ENCODE measurements at places on chromosomes 11 and 22. TPM values are rescaled to one million over a fixed set of nuclear protein-coding genes. Genes with fewer than 3 reads are reported as not detected.

GRCh38 chr11:120337355-120338106 is 1.3 kb downstream of the ARHGEF12 start:
- peak; percentile 53 for DNase-seq

GRCh38 chr11:111765984-111766833 is at the start of gene PPP2R1B:
Gene PPP2R1B, minus strand, starts transcription at chr11:111766389. Its CDS starts 28 bp downstream, at chr11:111766361.
- peak; percentile 74 for DNase-seq

GRCh38 chr22:40401981-40402406 is 31.6 kb downstream of the SGSM3 start:
- DNase-seq = no peak

- peak; percentile 69 for DNase-seq
Measured at GRCh38 chr11:45097721-45098493, 48.5 kb upstream of the PRDM11 start.

DNA sequence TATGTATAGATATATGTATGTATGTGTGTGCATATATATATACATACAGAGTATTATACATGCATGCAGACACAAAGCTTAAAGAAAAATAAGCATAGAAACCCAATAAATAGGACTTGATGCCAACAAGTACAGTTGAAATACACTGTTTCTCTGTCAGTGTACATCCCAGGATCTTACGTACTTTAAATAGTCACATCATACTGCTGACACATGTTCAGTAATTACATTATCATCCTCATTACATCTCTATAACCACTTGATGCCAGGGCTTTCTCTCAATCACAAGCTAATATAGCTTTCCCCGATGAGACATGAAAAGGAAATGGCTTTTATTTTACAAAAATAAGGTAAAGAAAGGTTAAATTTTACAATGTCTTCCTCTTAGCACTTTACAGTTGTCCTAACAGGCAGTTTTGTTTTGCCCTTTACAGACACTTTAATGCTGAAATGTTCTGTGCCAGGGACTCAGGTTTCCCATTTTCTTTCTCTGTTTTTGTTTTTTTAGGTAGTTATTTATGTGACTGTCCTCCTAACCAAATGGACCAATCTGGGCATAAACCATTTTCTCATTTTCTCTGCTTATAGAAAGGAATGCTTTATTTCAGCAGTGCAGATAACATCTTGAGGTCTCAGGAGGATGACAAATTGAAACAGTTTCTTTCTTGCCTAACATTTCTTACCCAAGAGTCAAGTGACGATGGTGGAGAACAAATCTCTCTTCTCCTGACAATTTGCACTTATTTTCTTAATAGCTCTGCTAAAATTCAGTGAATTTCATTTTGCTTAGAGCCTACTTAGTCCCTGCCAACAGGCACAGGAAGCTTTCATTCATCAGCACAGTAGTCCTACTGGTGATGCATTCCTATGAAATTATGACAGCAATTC is 350.2 kb downstream of the TTC28 start:
- DNase-seq = peak; percentile 17

GRCh38 chr11:116875194-116875593 is 37.8 kb upstream of the APOA1 start:
- DNase-seq = no peak

DNA sequence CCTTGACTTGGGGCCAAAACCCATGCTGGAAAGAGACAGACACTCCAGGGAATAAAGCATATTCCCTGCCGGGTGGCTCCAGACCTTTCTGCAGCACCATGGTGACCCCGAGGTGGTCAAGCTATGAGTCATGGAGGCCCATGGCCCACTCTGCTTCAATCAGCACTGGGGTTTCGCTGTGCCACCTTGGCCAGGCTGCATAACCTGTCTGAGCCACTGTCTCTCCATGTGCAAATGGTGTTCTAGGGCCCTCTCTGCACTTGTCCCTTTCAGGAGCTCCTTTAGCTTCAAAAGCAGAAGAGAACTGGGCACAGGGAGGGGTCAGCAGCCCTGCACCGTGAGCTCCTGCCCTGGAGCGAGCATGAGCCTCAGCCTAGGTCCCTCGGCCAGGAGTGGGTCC is 410.1 kb downstream of the SHANK2 start:
- DNase-seq = no peak

- no peak for DNase-seq
Measured at GRCh38 chr11:40170078-40170477, 1289.4 kb downstream of the LRRC4C start.

DNA sequence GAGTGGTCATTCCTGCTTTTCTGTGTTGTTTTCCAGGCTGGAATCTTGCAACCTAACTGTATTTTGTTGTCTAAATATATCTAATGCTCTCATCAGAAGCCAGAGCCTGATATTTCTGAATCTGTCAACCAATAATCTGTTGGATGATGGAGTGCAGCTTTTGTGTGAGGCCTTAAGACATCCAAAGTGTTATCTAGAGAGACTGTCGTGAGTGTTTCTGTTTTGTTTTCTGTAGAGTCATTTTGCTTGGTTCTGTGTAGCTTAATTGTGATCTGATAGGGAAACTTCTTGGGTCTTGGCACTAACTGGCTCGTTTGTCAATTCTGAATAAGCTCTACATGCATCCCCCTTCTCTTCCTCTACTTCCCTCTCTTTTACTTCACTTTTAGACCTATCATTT is 31.2 kb upstream of the RBMXL2 start:
- no peak for DNase-seq

DNA sequence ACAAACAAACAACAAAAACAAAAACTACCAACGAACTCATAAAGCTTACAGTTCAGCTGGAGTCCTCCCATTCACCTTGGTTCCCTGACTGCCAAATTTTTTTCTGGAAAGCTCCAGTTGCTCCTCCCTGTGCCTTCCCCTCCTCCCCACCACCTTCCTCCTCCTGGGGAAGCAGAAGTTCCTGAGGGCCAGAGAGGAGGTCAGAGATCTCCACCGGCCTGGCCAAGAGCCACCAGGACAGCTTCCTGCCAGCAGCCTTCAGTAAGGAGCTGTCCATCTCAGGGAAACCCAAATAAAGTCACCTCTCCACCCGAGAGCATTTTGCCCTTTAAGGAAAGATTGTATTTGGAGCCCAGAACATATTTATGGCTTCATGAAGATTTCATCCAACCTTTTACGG is 20.0 kb downstream of the APLNR start:
- DNase-seq = peak; percentile 65

GRCh38 chr11:108142304-108142703 is 20.9 kb downstream of the ACAT1 start:
- DNase-seq = no peak

DNA sequence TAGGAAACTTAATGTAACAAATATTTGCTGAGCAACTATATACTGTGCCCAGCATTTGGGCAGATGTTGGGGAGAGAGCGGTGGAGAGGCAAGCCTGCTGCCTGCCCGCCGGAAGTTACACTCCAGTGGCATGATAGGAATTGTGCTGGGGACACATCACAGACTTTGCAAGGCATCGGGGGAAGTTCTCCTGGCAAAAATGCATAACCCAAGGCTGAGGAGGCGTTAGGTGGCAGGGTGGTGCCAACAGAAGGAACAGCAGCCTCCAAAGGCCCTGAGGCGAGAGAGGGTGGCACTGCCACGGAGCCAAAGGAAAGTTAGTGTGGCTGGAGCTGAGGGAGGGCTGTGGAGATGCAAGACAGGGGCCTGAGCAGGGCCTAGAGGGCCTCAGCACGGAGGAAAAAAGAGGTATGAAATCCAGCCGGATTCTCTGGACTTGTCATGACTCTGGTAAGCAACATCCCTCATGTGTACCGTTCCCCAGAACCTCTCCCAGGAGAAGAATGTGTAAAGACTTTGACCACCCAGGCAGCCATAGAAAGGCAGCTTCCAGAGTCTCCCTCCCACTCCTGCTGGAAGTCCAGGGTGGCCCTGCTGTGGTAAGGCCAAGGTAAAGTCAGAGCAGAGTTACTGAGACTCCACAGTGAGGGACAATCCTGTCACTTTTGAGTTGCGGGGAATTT is 76.1 kb upstream of the RAB1B start:
- DNase-seq = no peak

- no peak for DNase-seq
Measured at GRCh38 chr11:70730411-70730810, 332.1 kb downstream of the CTTN start.

DNA sequence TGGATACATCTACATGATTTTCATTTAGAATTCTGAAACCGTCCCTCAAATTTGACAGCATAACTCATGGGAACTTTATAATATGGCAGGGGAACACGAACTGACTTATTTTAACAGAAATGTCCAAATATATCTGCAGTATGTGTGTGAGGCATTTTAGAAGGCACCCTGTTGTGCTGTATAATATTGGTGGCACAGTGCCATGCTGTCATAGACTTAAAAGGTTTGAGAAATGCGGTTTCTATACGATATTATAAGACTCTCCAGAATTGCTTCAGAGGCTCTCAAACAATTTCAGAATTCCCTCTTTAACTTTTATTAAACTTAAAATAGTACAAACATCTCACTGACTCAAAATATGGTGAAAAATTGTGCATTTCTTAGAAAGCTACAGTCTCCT is 181.6 kb downstream of the MSANTD4 start:
- no peak for DNase-seq

- no peak for DNase-seq
Measured at GRCh38 chr11:133803026-133803425, 42.3 kb downstream of the SPATA19 start.

DNA sequence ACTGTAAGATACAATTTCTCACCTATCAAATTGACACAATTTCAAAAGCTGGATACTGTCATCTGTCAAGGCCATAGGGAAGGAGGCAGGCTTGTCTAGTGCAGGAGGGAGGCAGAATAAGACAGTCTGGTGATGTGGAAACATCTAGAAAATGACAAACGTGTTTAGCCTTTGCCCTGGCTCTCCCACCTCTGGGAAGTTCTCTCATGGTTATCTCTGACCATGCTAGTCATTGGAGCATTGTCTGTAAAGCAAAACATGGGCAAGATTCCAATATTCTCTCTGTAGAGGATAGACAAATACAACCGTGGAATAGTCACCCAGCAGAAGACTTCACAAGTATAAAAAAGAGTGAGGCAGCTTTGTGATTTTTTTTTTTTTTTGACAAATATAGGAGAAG is 9.1 kb upstream of the SERHL2 start:
- DNase-seq = peak; percentile 59

DNA sequence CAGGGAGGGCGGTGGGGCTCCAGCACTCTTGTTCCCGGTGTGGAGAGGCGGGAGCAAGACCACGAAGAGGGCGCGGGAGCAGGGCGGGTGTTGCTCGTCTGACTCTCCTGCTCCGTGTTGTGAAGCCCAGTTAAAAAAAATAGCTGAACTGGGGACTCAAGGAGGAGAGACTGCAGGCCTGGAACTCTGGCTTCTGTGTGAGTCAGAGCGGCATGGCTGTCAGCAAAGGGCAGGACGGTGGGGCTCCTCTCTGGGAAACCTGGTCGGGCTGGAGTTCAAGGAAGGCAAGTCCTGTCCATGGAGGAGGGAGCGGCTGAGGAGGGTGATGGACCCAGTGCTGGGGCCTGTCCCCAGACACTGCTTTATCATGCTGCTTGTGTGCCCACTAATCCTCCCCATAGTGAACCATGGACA is 152.3 kb downstream of the FEZ1 start:
- no peak for DNase-seq

Gene USP47
- total RNA-seq = 63.5 TPM

Gene FERMT3
- 6.5 TPM for total RNA-seq

Gene PARVG
- total RNA-seq = 0.51 TPM

Gene XRRA1
- total RNA-seq = 8.2 TPM

Gene DDIAS
- 4.6 TPM for total RNA-seq
